Activated naive CD8-positive, alpha-beta T cell treated with anti-CD3 and anti-CD28 coated beads for 36 hours (primary cell): ENCODE measurements at places on chromosomes 3 and 15. TPM values are rescaled to one million over a fixed set of nuclear protein-coding genes. Genes with fewer than 3 reads are reported as not detected.

ZBBX gene
- not detected for total RNA-seq

EPHB3 gene
- 0.16 TPM for total RNA-seq

- no peak for DNase-seq
These were observed 22.3 kb downstream of the CLDN1 start for GRCh38 chr3:190299969-190300368.

GRCh38 chr3:187025656-187026316 is 95.5 kb downstream of the ST6GAL1 start:
- no peak for DNase-seq

- DNase-seq: no peak
These were observed 80.7 kb downstream of the ABI3BP start for GRCh38 chr3:100912571-100912970.

DNA sequence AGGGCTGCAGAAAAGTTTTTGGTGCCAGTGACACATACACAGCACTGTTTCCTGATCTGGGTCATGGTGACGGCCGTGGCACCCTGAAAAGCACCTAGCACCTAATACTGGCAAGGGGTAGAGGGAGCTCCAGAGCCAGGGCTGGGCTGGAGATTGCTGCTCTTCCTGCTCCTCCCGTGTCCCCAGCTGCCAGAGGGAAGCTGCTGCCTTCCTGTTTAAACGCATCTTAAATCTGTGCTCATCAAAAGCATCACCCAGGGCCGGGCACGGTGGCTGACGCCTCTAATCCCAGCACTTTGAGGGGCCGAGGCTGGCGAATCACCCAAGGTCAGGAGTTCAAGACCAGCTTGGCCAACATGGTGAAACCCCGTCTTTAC is 156.7 kb upstream of the MEF2A start:
- DNase-seq: no peak

GRCh38 chr15:99324082-99324620 is 72.9 kb downstream of the LRRC28 start:
- peak; percentile 23 for DNase-seq

DNA sequence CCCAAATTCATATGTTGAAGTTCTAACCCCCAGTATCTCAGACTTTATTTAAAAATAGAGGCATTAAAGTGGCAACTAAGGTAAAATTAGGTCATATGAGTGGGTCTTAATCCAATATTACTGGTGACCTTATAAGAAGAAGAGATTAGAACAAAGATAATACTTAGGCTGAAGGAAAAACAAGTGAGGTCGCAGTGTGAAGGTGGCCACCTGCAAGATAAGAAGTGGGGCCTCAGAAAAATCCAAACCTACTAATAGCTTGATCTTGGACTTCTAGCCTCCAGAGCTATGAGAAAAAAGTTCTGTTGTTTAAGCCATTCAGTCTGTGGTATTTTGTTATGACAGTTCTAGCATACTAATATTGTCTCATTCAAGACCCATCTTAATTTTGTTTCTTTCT is 159.9 kb upstream of the PEX5L start:
- DNase-seq: no peak

GRCh38 chr3:16932877-16933276 is 48.1 kb downstream of the PLCL2 start:
- DNase-seq: no peak

DNA sequence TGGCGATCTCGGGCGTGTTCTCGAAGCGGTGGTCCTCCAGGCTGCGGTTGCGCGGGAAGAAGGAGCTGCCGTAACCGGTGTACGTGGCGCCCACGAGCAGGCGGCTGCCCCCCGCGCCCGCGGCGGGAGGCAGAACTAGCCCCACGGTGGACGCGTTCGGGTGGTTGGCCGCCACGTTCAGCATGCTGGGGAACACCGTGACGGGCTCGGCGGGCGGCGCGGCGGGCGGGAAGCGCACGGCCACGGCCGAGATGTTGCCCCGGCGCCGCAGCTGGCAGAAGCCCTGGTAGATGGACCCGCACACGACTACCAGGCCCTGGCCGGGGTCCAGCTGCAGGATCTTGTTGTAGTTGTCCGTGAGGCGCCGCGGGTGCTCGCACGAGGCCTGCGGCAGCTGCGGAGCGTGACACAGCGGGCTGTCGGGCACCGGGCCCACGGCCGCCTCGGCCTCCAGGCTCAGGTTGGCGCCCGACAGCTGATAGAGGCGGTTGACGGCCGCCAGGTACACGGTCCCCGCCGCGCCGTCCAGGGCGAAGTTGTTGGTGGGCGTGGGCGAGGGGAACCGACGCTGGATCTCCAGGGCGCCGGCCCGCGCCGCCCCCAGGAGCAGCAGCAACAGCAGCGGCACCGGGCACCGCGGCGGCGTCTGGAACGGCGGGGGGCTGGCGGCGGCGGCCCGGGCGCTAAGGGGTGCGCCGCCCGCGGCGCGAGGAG is 397 bp downstream of the PLXND1 start:
- peak; percentile 15 for DNase-seq

GRCh38 chr3:31461426-31461825 is 71.3 kb upstream of the STT3B start:
- DNase-seq: no peak

DNA sequence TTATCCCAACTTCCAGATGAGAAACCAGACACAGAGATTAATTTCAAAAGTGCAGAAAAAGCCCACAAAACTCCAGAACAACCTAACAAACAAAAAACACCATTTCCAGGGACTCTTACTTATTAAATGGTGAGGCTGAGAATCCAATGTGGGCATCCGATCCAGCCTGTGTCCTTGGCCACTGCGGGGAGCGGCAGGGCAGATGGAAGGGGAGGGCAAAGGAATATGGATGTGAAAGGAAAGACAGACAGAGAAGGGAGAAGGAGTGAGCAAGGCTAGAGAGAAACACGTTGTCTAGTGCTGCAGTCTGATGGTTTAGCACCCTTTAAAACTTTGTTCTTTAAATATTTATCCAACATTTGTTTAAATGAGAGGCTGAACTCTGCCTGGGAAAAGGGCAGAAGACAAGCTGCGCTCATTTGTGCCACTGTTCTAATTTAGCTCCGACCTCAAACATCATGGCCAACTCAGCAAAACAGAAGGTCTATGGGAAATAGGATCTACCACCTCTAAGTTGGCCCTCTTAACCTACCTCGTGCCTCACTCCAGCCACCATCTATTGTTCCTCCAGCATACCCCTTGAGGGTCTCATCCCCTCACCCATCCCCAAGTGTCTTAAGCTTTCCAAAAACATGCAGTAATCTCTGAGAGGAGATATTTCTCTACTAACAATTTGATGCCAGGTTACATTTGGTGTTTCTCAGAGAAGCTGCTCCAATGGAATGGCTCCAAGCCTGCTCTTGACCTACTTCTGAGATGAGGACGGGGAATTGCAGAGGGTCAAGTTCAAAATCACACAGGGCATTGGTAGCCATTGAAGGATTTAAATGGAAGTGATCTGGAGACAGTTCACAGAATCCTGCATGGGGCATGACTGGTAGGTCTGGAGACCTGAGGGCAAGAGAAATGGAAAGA is 77.4 kb downstream of the CD47 start:
- no peak for DNase-seq

DNA sequence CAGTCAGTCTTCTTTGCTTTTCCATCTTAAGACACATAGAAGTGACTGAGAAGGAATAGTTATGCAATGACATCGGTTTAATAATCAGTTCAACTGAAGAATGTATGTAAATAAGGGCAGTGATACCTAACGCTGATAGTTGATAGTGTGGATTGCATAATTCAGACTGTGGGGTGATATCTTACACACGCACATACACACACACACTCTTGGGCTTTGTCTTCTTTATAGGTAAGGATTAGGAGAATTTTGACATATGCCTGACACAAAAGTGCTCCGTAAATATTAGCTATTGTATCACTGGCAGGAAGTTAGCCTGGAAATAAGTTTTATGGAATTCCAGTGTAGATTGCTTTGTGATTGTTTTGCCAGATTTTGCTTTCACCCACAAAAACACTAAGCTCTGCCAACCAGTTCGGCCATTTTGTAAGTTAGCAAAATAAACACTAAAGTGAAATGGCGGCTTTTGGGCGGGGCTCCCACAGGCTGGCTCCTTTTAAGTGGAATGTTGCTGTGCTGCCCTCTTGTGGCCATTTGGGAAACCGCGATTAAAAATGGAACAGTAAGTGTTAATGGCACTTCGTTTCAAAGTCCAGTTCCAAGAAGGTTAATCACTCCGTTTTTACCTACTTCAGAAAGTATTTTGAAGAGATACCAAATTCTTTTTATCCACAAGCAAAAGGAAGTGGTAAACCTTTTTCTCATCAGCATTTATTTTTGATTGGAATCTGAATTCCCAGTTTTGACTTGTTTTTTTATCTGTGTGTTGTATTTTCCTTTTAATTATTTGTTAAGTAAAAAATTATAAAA is 17.7 kb downstream of the CHD2 start:
- peak; percentile 86 for DNase-seq

- DNase-seq: no peak
These were observed 221.4 kb downstream of the GABRB3 start for GRCh38 chr15:26551473-26551872.

- no peak for DNase-seq
These were observed 25.7 kb downstream of the INSYN1 start for GRCh38 chr15:73727330-73727976.

- no peak for DNase-seq
These were observed 81.6 kb downstream of the OCA2 start for GRCh38 chr15:28017423-28017924.
